NCI-H1417 (cell line): ENCODE measurements at places on chromosomes 4 and X.

GRCh38 chrX:71930298-71930697, 19.7 kb downstream of the NHSL2 start:
- no peak for DNase-seq

GRCh38 chr4:140256941-140257340, 103.0 kb upstream of the MAML3 start:
- no peak for DNase-seq

DNA sequence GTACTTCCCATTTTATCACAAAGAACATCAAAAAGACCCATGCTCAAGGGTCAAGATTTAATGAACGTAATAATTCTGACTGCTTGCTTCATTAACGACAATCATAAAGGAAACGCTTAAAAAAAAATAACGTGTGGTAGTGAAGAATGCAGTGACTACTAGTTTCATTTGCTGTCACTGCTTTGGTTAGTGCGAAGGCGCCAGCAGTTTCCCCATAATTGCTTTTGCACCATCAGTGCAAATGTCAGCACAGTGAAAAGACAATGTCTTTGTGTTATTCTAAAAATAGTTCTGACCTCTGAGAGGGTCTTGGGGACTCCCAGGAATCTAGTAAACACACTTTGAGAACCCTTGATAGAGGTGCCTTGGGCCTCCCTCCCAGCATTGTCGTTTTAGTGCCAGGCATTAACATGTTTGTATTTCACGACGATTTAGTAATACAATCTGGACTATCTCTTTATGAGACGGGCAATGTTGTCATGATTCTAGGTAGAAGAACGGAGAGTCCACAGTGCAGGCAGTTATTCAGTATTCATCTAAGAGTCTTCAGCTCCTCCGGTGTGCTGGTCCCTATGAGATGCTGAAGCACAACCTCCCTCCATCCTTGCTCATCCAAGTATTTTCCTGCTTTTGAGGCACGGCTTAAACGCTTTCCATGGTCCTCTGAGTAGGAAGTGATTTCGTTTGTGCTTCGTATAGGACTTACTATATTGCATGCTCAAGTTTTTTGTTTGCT, 71.0 kb downstream of the AFF1 start:
- no peak for DNase-seq

DNA sequence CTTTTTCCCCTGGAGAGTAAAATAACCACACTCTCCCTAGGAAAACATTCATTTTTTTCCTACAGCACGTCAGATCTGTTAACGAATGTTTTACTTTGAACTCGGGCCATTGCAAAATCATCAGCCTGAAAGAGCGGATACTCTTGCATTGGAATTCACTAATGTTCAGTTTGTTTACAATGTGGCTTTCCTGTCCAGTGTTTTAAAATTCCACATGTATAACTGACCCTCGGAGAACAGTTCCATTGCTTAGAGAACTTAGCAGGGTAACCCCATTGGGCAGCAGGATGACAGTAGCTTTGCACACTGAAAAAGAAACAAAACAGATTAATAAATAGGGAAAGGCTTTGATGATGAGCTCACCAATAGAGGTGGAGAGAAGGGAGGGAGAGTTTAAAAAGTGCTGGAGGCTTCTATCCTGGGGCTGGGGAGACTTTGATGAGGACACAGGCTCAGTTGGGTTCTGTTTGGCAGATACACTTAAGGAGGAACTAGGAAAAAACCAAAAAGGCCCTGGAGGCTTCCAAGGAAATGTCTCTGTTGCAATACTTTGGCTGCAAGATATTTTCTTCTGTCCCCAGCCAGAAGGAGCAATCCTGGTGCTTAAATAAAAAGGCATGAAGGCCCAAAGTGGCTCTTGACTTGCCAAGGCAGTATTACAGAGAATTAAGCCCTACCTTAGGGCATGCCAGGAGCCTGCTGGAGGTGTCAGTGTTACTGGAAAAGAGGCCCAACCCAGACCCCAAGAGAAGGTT, 143.1 kb downstream of the ARSF start:
- no peak for DNase-seq

GRCh38 chrX:18575744-18576143, 96.2 kb downstream of the RS1 start:
- no peak for DNase-seq

DNA sequence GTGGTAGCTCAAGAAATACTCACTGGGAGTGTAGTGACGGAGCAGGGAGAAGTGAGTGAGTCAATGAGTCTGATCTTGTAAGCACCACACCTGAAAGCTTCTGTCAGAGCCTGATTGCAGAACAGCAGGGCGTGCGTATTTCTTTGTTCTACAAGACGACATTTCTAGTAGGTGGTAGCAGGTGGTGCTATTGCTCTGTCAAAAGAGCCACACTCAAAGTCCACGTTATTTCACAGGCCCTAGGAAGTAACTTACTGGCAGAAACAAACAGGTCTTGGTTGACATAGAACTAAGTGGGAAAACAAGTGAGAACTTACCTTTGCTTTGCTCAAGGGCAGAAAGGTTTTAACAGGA, 46.4 kb upstream of the SPRY1 start:
- no peak for DNase-seq

DNA sequence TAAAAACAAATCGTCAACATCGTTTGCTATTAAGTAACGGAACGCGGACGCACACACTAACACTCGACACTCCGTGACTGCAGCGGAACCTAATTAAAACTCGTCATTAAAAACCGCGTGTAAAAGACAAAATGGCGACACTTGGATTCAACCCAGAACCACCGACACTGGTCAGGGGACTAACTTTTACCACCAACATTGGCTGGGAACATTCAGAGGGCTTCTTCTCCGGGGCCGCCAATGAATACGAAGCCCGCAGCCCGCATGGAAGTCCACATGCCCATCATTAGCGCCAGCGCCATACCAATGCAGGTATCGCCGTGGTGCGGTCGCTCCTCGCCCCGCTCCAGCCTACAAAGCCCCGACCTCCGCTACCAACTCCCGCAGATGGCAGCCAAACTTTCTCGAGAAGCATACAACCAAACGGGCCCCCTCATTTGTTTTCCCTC, 498 bp downstream of the RBMX start:
- DNase-seq: peak; percentile 54

DNA sequence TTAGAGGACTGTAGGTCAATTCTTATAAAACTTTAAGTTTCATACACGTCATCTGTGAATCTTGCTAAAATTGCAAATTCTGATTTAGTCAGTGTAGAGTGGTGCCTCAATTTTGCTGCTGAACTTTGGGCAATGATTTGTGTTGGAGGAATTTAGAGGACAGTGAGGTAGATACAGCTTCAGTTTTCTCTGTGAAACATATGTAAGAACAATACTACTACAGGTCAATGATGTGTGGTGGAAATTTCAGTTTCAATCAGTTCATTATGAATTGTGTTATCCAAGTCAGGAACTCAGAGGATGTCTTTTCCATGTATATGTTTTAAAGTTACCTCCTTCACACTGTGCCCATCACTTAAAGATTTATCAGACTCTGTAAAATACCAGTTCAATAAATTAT, 1597.8 kb upstream of the PCDH10 start:
- DNase-seq: no peak

- DNase-seq: no peak
Observed at GRCh38 chr4:102843273-102843672, 15.9 kb upstream of the UBE2D3 start.

DNA sequence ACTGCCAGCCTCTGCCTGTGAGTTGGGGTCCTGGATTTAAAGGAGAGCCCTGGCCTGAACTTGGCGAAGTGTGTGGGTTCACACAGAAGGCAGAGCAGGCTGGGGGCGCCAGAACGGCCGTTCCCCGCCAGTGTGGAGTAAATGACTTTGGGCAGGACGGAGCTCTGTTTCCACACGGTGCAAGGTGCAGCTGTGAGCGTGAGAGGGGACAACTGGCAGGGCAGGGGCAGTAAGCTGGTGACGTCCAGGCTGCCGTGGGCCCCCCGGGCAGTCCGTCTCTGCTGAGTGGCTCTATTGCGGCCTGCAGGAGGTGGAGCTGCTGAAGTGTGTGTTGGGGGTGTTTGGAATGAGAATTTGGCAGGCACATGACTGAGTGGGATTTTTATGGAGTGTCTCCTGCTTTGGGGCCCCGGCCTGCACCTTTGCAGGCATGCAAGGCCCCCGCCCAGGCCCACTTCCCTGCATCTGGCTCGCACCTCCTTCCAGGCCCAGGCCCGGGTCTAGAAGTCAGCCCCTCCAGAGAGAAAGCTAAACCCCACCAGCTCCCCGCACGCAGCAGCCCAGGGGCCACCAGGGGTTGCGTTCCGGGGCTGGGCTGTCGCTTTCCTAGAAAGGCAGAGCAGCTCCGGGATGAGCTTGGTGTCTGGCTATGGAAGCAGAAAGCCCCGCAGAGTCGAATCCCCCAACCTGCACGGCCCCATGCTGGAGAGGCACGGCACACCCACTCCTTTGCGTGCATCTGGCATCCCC, 62.2 kb upstream of the GRPEL1 start:
- no peak for DNase-seq

- DNase-seq: no peak
Observed at GRCh38 chrX:24577091-24577490, 70.1 kb downstream of the PCYT1B start.

GRCh38 chrX:137549851-137550664, 15.9 kb upstream of the ZIC3 start:
- DNase-seq: no peak

DNA sequence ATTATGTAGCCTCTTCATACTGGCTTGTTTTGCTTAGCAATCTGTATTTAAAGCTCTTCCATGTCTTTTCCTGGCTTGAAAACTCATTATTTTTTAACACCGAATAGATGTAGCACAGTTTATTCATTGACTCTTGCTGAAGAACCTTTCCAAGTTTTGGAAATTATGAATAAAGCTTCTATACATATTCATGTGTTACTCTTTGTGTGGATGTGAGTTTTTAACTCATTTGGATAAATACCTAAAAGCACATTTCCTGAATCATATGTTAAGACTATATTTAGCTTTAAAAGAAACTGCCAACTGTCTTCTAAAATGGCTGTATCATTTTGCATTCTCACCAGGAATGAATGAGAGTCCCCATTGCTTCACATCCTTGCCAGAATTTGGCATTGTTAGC, 2061.7 kb upstream of the AGA start:
- no peak for DNase-seq
